AG04450 (cell line): ENCODE measurements at places on chromosomes 12 and 14. TPM values are rescaled to one million over a fixed set of nuclear protein-coding genes. Genes with fewer than 3 reads are reported as not detected.

USP44 gene
- 53.9 and 62.0 TPM in 2 replicates for polyA plus RNA-seq

SERPINA5 gene
- not detected in 2 replicates for polyA plus RNA-seq

TMCC3 gene
- polyA plus RNA-seq: 0.29 and 0.50 TPM in 2 replicates

ACOT2 gene
- 30.5 and 35.3 TPM in 2 replicates for polyA plus RNA-seq

FOXA1 gene
- 0.07 and 0.17 TPM in 2 replicates for polyA plus RNA-seq

SAMD15 gene
- polyA plus RNA-seq: 0.66 and 0.72 TPM in 2 replicates

DNA sequence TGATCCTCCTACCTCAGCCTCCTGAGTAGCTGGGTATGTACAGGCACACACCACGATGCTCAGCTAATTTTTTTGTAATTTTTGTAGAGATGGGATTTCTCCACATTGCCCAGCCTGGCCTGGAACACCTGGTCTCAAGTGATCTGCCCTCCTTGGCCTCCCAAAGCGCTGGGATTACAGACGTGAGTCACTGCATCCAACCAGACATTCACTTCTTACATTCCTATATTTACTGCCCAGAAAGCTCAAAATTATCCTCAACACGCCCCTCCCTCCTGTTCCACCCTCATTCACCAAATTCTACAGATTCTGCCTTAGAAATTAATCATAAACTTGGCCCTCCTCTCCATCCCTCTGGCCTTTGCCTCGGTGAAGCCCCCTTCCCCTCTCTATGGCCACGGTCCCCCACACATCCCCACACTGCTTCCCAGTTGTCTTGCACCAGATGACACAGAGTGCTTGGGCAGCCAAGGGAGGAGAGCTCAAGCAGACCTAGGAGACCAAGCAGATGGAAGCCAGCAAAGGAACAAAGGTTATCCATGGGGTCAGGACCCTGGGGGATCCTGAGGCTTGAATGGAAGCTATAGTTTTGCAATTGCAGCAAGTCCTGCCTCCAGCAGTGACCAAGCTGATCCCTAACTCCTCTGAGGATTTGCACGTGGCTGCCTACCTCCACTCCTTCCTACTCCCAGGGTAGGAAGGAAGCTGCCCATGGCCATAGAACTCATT, 213.2 kb upstream of the FOXN3 start:
- DNase-seq: no peak

DNA sequence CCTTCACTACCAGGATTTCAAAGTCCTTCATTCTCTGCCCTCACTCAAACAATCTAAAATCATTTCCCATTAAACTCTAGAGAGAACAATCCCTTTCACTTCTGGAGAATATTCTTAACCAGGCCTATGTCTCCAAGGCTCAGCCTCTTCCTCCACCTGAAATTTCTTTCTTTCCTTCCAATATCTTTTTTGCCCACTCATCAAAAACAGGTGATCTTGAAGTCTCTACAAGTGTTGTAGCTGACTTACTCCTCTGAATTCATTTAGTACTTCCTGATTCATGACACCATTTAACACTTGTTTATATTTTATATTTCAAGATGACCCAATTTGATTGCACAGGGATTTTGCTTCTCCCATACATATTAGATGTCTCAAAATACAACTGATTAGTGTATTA, 66.7 kb upstream of the PDZRN4 start:
- no peak for DNase-seq

DNA sequence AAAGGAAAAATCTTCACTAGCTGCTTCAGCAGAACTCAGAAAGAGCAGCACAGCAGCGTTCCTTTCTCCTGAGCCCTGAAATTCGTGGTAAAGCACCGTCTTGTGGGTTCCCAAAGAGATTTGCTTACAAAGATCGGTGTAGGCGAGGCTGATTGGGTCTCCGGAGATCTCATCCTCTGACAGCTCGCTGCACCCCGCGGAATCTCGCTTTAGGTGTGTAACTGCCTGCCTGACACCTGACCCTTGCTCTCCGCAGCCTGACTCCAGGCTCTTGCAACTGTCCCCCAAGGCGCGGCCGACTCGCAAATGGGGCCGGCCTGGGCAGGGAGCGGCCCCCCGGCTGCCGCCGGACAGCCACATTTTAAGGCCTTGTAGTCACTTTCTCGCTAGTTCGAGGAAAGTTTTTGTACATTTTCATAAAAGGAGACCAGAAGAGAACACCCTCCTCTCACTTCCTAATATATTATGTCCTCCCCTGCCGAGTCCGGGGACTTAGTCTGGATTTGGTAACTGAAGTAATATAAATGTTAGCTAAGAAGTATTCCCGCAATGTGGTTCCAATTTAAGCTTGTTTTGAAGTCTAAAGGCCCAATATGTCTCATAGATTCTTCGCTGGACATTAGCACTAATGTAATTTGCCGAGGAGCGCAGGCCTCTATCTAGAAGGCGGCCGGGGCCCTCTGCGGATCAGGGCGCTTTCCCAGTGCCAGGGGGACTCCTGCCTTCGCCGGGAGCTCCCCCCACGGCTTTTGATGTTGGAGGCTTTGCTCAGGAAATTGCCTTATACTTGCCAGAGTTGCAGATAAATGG, 177.3 kb upstream of the CDKN3 start:
- DNase-seq: no peak

GRCh38 chr14:104464907-104465306, 114.7 kb upstream of the C14orf180 start:
- DNase-seq: no peak

DNA sequence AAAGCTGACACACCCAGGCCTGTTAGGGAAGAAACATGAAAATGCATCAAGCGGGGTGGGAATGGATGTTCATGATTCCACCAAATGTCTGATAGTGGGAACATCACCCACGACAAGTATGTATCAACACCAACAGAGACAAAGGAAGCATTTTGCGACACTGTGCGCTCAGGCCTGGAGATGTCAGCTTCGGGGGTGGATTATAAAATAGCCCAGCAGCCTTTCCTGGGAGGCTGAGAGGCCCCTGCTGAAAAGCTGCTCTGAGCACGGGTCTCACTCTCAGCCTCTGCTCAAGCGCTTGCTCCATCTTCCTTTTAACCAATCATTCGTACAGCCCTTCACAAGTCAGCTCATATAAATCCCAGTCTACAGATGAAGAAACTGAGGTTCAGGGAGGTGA, 213.5 kb downstream of the BCL11B start:
- DNase-seq: no peak

DNA sequence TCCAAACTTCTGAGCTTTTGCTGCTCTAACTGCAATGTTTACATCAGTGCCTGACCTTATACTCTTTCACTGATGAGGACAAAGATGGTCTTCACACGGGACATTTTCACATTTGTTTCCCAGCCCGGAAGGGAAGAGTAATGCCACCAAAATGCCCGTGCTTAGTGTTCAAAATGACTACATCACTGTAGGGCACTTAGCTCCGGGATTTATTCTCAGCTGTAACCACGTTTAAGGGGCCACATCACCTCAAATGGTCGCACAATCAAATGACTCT, 2.9 kb downstream of the GSG1 start:
- no peak for DNase-seq

DNA sequence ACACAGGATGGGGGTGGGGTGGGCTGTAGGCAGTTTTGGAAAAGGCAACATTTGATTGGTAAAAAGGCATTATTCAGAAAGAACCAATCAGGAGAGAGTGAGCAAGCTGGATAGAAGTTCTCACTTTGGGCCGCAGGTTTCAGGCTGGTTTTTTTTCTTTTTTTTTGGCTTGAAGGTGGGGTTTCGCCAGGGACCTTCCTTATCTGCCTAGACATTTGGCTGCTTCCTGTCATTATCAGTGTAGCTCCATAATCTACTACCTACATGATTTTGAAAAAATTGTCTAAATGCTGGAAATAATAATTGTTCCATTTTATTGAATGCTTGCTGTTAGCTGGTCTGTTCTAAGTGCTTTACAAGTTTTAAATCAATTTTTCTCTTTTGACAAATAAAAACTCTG, 649.0 kb downstream of the TMTC2 start:
- no peak for DNase-seq

GRCh38 chr12:56188131-56188777, 1.0 kb downstream of the SMARCC2 start:
- DNase-seq: no peak

DNA sequence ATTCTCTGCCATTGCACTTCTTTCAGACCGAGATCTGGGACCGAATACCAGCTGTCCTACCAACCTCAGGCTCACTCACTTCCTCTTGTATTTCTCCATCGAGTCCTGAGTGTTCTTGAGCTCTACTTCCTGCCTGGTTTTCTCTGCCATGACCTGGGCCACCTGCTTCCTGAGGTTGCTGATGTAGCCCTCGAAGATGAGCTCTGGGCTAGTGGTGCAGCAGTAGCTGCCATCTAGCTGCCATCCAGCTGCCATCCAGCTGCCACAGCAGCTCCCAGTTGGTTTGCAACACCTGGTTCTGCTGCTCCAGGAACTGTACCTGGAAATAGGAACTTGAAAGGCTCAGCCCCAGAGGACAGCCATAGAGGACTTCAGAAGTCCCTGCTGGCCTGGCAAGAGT, 15.0 kb upstream of the KRT73 start:
- DNase-seq: no peak

DNA sequence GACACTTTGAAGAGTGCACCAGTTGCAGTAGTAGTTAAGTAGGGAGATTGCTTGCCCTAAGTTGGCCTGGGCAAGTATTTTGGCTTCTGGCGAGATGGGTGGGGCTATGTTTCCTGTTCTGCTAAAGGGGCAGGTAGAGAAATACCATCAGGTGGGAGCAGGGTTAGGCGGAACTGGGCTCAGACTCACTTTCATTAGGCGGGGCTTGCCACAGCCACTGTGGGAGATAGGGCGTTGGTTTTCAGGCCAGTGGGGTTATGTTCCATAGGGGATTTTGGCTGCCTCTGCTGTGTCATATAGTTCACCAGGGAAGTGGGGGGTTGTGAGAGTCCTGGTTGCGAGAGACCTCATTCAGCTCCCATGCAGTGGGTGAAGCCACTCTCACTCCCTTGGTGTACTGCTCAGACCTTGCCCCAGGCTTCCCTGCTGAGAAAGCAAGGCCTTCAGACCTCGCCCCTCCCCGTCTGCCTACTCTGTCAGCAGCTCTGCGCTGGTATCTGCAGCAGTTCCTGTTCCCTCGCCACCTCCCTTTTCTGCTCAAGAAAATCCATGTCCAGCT, 43.3 kb downstream of the AEBP2 start:
- no peak for DNase-seq

- DNase-seq: no peak
Measured at GRCh38 chr14:34211732-34212131, 250.3 kb downstream of the SPTSSA start.

DNA sequence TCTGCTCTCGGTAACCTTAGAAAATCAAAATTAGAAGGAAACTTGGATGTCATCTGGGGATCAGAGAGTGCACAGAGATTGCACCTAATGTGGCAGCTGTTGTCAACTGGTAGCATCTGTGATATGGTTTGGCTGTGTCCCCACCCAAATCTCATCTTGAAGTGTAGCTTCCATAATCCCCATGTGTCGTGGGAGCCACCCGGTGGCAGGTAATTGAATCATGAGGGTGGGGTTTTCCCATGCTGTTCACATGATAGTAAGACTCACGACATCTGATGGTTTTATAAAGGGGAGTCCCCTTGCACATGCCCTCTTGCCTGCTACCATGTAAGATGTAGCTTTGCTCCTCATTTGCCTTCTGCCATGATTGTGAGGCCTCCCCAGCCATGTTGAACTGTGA, 127.7 kb upstream of the SRRM4 start:
- DNase-seq: no peak

- DNase-seq: no peak
Measured at GRCh38 chr14:77559381-77559780, 57.1 kb downstream of the SPTLC2 start.
